Stimulated activated naive CD4-positive, alpha-beta T cell (primary cell): ENCODE measurements at places on chromosomes 1 and 21.

DNA sequence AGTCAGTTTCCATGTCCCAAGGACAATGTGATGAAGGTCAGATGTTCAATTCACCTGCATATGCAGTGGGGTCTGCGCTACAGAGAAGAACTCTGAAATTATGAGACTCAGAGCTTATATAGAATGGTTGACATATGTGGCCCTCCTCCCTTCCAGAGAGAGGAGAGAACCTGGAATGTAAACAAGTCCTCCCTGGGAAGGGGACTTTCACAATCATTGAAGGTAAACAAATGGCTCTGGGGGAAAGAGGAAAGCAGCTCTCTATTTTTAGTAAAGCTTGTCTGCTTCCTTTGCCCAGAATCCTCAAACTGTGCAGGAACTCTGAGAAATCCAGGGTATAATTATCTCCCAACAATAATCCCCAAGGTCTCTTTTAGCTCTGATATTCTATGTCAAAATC, 9.8 kb downstream of the OVGP1 start:
- no peak for DNase-seq

DNA sequence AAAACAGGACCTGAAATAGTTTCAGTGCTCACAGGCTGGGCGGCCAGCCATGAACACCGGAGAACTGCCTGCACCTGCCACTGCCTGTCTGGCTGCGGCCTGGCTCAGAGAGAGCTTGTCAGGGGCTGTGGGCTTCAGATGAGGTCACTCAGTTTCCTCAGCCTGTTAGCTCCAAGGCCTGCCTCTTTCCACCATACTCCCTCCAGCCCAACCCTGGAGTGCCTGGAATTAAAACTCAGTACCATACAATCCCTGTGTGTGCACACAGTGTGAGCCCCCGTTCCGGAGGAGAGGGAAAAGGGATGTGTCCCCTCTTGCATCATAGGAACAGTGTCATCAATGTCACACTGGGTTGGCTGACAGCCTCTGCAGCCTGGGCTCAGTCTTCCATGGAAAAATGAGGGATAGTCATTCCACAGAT, 16.2 kb downstream of the CACNA1S start:
- no peak for DNase-seq

GRCh38 chr21:44991538-44992483, 52.0 kb downstream of the SLX9 start:
- DNase-seq = no peak

DNA sequence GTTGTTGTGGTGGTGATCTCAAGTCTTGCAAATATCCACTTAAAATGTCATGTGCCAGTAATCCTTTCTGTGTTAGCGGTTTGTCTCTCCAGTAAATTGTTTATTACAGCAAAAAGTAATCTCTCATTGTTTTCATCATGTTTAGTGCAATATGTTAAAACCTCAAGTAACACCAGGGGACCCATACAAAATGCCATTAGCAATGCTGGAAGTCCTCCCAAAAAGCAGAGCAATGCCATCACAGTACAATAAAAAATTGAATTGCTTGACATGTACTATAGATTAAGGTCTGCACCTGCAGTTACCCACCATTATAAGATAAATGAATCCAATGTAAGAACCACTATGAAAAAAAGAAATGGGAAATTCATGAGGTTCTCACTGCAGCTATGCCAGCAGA, 1606.5 kb downstream of the BRINP3 start:
- DNase-seq = no peak

DNA sequence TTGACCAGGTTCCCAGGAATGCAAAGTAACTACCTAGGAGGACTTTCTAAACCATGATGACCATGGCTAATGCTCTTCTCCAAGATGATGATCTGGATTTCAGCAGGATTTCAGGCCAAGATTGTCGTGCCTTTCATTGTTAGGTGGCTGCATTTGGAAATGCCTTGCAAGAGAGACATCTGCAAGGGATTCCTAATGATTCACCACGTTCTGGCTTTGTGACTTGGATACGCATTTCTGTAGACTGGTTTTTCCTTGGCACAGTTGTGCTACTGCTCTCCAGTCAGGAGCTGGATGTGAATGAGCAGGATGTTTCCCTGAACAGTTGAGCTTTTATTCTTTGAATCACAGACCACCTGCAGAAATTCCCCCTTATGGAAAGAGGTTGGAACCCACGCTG, 212.4 kb downstream of the BACH1 start:
- DNase-seq = no peak

- DNase-seq = no peak
Observed at GRCh38 chr1:93651695-93652094, 29.9 kb downstream of the BCAR3 start.
